Transverse colon (tissue), 4 donors: ENCODE measurements at places on chromosomes 11 and 22.

GRCh38 chr11:129368889-129369672, 6.6 kb upstream of the BARX2 start:
- DNase-seq = no peak

GRCh38 chr22:28589102-28589750, 90.4 kb downstream of the TTC28 start:
- DNase-seq = no peak

GRCh38 chr11:12628314-12628713, 45.9 kb upstream of the TEAD1 start:
- DNase-seq = no peak

- no peak for DNase-seq
Measured at GRCh38 chr11:57163160-57163868, 18.4 kb upstream of the LRRC55 start.

DNA sequence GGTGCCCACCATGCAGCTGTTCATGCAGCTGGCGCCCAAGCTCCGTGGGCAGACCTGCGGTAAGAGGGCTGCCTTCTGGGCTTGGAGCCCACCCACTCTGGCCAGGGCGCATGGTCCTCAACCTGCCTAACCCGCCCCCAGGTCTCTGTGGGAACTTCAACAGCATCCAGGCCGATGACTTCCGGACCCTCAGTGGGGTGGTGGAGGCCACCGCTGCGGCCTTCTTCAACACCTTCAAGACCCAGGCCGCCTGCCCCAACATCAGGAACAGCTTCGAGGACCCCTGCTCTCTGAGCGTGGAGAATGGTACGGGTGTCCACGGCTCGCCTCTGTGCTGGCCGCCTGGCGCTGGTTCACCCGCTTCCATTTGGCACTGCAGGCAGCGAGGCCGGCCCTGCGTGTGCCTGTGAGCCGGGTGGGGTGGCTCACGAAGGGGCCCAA, 11.0 kb downstream of the MUC5AC start:
- DNase-seq = no peak

DNA sequence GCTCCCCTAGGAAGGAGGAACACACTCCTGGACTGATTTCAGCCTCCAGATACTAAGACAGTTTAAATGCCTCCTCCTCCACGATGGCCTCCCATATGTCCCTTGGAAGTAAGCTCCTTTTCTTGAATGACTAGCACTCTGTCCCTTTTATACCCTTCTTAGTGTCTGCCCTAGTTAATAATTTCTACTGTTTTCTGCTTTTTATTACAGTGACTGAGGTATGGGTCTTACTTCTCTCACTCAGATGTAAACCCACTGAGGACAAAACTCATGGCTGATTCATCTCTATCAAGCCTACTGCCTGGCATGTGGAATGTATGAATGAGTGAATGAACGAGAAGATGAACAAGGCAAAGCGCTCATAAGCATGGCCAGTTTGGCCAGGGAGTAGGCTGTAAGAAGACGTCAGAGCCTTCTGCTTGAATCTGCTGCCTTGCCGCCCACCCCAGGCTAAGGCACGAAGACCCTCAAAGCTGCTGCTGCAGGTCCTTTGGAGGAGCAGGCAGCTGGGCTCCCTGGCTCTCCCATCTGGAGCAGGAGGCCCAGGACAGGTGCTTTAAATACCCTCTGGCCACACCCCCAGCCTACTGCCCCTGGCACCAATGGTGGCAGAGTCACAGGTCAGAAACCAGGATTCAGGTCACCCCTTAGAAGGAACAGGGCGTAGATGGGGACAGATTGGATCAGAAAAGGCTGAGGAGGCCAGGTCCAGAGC, 8.2 kb upstream of the PGA3 start:
- DNase-seq = no peak

DNA sequence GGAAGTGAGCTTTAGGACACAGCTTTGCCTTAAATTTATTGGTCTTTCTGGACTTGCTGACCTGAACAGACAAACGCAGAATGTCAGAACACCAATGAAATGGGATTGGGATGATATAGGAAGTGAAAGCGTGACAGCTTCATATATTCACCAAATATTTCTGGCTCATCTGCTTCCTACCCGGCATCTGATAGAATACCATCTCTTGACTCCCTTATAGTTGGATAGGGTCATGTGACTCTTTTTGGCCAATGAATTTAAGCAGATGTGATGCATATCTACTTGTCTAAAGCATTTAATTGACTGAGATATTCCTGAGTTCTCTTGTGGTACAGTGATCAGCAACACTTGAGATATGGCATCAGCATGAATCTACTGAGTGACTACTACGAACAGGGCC, 2.5 kb upstream of the CAPRIN1 start:
- DNase-seq = no peak

DNA sequence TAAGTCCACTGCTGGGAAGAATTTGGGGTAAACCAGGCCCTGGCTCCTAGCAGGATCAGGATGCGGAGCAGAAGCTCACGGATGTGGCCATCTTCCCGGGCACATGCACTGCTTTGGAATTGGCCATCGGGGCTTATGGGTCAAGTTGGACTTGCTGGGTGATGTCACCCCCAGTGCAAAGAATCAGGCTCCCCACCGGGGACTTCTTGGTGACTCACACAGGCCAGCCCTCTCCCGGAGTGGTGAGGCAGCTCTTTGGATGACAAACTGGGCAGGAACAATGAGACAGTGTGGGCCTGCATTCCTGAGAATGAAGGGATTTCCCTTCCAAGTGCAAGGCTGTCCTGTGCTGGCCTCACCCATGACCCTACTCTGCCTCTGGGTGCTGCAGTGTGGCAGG, 128.8 kb upstream of the ANO1 start:
- DNase-seq = no peak

DNA sequence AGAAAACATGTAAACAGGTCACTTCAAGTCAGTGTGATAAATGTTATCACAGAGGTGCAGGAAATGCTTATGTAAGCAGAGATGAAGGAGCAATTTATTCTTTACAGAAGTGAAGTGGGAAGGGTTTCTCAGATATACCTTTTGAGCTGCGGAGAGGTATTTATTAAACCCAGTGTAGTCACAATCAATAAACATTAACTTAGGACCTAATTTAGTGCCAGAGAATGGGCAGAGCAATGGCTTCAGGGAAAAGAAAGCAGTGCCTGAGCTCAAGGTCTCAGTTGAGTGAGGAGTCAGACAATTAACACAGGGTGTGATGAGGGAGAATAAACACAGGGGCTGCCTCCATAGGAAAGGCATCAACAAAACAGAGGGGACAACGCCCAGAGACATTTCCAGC, 1.9 kb downstream of the MS4A5 start:
- DNase-seq = no peak
